Cerebellar nuclear complex (tissue), 1 donor: ENCODE measurements at places on chromosomes 11 and 22.
A peak's percentile ranks its signal among the peaks of the same experiment; 100 is the strongest.

DNA sequence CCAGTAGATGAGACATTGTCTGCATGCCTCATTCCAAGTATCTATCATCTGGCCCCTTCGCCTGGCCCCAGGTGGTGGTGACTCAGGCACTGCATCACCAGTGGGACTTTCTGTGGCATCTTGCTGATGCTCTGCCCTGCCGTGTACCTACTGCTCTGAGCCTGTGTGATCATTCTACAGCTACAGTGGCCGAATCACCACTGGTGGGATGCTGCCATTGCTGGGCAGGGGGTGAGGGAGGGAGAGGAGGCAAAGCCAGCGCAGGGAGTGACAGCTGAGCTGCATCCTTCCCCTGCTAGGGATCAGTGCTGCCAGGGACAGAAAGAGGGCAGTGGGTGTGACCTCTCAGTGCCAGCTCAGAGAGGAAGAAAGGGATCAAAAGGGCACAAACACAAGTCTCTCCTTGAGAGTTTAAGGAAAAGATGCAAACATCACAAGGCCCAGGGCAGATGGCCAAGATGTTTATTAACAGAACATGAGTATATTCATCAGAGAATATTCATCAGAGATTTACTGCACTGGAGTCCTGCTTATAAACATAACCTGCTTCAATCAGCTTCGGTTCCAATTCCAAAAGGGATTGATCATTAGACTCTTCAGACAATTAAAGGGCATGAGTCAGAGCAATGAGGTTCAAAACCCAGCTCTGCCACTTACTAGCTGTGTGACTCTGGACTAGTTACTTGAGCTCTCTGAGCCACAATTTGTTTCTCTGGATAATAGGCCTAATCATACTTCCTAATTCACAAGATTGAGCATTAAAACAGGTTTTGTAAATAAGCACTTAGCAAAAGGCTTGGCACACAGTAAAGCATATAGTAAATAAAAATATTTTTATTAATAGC, 109.8 kb downstream of the NAT10 start:
- no peak for DNase-seq

GRCh38 chr22:39130152-39130704, 22.3 kb downstream of the CBX7 start:
- DNase-seq: no peak

GRCh38 chr11:99522467-99523173, 501.9 kb downstream of the CNTN5 start:
- DNase-seq: no peak

DNA sequence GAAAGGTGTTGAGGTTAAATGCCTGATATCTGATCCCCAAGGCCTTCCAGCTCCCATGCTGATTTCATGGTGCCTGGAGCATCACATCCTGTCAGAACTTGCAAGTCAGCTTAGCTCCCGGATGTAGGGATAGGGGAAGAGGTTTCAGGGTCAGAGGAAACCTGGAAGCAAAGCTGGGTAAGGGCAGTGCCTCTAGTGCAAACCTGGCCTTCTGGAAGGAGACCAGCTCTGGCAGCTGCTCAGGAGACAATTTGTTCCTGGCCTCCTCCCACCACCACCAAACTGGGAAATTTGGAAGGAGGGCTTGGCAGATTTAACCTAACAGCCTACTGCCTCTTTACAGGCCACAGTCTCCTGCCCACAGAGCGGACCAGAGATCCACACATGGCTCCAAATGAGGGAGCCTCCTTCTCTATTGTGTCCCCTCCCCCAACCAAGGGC, 9.2 kb upstream of the TSKU start:
- peak; percentile 15 for DNase-seq

GRCh38 chr11:32428665-32429303, 6.6 kb downstream of the WT1 start:
- no peak for DNase-seq

- DNase-seq: no peak
Observed at GRCh38 chr11:26186389-26186788, 145.5 kb upstream of the ANO3 start.

- DNase-seq: no peak
Observed at GRCh38 chr11:75263944-75264349, 23.4 kb downstream of the TPBGL start.

DNA sequence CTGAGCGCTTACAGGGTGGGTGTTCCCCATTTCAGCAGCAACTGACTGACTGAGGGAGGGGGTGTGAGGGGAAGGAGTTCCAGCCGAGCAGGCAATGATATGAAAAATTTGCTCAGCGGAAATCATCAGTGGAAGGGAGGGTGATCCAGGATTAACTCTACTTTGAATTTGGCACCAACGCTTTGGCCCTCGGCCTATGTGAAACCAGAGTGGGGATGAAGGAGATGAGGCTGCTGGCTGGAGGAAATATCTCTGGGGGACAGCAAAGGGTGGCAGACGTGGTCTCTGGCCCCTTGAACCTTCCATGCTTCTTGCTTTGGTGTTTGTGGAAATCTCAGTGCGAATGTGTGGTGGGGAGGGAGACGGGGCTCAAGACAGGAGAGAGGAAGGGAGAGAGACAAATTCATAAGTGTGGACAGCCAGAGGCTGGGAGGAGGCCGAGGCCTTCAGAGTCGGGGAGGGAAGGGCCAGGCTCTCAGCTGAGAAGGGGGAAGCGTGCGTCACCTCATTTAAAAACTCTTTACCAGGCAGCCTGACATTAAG, 83.6 kb downstream of the FDX1 start:
- no peak for DNase-seq

DNA sequence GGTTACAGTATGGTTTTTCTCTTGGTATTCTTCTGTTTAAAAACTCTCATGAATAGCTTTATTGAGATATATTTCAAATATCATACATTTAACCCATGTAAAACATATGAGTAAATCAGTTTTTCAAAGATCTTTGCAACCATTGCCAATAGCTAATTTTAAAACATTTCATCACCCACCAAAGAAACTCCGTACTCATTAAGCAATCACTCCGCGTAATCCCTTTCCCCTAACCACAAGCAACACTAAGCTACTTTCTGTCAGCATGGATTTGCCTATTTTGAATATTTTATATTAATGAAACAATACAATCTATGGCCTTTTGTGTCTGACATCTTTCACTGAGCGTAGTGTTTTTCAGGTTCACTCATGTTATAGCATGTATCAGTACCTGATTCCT, 697.9 kb upstream of the ANO5 start:
- no peak for DNase-seq

DNA sequence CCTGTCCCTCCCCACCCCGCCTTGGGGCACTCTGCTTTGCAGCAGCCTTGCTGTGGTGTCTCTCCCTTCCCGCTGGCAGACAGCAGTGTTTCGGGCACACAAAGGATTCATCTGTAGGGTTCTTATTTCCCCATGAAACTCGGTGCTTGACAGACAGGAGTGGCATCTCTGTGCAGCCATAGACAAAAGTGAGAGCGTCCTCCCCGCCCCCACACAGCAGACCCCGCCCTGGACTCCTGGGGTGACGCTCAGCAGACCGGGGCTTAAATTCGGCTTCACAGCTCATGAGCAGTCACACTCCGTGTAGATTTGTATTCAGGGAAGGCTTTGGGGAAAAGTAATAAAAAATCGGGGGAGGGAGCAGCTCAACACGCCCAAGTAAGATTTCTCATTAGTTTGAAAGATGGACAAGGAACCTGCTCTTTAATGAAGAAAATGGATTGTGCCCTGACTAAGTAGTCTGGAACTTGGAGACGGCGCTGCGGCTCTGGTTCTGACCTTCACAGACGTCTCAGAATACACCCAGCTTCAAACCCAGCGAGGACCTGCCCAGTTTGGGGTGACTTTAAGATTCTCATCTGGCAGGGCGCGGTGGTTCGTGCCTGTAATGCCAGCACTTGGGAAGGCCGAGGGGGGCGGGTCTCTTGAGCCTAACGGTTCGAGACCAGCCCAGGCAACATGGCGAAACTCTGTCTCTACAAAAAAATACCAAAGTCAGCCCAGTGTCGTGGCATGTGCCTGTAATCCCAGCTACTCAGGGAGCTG, 136.0 kb downstream of the CACNA1I start:
- no peak for DNase-seq

DNA sequence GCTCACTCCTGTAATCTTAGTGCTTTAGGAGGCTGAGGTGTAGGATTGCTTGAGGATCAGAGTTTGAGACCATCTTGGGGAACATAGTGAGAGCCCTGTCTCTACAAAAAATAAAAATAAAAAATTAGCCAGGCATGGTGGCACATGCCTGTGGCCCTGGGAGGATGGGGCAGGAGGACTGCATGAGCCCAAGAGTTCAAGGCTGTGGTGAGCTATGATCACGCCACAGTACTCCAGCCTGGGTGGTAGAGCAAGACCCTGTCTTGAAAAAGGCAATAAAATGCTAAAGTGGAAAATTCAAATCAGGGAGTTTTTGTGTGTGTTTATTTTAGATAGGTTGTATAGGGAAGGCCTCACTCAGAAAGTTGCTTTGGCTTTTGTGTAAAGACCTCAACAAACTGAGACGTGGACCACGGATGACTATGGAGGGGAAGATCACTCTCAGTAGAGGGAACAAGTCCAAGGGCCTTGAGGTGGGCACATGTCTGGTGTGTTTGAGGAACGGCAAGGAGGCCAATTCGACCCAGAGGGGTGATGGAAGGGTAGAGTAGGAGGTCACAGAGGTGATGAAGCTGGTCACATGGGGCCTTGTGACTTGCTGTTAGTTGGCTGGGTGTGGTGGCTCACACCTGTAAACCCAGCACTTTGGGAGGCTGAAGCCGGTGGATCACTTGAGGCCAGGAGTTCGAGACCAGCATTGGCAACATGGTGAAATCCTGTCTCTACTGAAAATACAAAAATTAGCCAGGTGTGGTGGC, 35.7 kb downstream of the WEE1 start:
- no peak for DNase-seq

- no peak for DNase-seq
Observed at GRCh38 chr11:123430721-123431497, 840 bp downstream of the GRAMD1B start.

DNA sequence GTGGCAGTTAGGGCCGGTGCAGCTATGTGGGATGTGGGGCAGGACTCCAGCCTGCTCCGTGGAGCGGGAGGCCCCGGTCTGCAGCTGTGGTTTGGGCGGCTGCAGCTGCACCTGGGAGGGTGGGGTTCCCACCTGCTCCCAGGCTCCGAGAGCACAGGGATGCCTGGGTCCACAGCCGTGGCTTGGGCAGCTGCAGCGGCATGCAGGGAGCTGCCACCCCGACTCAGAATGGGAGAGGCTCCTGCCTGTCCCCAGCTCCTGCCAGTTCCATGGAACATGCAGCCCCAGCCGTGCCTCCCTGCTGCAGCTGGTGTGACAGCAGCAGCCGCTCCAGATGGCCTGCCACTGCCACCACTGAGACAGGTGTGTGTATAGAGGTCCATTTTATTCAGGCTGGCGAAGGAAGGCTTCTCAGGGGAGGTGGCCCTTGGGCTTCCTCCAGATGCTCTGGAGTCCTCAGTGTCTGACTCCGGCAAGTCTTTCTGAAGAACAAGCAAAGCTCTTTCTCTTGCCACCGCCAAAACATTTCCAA, 21.8 kb upstream of the UPK3A start:
- DNase-seq: no peak

- no peak for DNase-seq
Observed at GRCh38 chr11:131073167-131073566, 156.9 kb upstream of the SNX19 start.

GRCh38 chr22:45930324-45930723, 46.6 kb downstream of the WNT7B start:
- no peak for DNase-seq

- no peak for DNase-seq
Observed at GRCh38 chr22:28978863-28979796, 82.5 kb downstream of the C22orf31 start.

GRCh38 chr22:36577019-36577418, 48.1 kb upstream of the EIF3D start:
- DNase-seq: no peak

GRCh38 chr11:2516276-2517015, 71.6 kb downstream of the KCNQ1 start:
- DNase-seq: no peak

GRCh38 chr11:83205608-83206185, 12.2 kb downstream of the ANKRD42 start:
- no peak for DNase-seq

DNA sequence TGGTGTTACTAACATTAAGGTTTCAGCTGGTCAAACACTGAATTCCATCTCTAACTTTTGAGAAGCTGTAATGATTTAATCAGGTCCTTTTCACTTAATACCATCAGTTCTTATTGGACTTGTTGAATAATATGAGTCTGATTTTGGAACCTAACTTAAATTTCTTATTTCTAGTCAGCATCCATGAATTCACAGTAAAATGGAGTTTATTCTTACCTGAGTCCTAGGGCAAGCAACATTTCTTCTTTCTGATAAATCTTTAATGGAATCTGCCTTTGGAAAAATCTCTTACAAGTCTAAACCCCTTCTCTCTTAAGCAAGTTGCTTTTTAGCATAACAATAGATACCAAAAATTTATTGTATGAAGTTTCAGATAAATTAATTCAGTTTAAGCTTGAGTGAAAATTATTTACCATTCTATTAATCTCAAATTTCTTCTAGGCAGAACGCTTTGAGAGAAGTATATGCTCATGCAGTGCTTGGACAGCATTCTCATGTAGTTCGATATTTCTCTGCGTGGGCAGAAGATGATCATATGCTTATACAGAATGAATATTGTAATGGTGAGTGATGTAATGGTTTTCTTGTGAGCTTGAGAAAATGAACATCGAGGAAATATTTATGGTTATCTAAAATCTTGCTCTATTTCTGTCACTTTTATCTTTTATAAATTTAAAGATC, 3.4 kb downstream of the WEE1 start:
- DNase-seq: no peak

DNA sequence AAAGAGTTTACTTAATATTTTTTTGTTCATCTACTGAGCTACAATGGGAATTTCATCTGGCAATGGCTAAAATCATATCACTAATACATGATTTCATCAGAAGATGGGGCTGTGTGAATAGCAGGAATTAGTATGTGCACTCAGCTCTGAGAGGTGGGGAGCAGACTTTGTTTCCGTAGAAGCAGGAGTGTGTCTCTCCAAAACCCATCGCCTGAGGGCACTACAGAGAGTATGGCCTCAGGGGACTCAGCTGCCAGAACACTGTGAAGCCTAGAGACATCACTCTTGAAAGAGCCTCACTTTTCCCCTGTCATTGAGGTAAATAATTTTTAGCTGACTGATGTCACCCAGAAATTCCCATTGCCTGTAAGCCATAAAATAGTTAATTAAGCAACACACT, 261.4 kb upstream of the ISX start:
- DNase-seq: no peak

DNA sequence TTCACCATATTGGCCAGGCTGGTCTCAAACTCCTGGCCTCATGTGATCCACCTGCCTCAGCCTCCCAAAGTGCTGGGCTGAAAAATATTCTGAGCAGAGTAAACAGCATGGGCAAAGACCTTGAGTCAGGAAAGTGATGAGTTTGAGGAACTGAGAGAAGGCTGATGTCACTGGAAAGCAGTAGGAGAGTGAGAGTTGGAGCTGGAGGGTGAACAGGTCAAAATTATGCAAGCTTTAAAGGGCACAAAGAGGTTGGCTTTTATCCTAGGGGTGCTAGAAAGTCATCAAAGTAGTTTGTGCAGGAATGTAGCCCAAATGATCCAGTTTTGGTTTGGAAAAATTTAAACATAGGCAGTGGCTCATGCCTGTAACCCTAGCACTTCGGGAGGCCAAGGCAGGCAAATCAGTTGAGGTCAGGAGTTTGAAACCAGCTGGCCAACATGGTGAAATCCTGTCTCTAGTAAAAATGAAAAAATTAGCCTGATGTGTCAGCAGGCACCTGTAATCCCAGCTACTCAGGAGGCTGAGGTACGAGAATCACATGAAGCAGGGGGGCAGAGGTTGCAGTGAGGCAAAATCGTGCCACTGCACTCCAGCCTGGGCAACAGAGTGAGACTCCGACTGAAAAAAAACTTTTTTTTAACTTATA, 44.7 kb upstream of the CXCR5 start:
- no peak for DNase-seq

GRCh38 chr11:19828382-19829108, 115.9 kb downstream of the NAV2 start:
- DNase-seq: no peak
